Left lung (tissue), 14 donors: ENCODE measurements at places on chromosomes 12 and 14. TPM values are rescaled to one million over a fixed set of nuclear protein-coding genes. Genes with fewer than 3 reads are reported as not detected.

The SSTR1 gene
- 4.3 TPM for total RNA-seq

The ENDOU gene
- not detected for total RNA-seq

The DHRS2 gene
- 0.55 TPM for total RNA-seq

The IL31 gene
- total RNA-seq: not detected

The TSPAN11 gene
- total RNA-seq: 16.6 TPM

The CLEC1A gene
- 11.0 TPM for total RNA-seq

The HOXC12 gene
- not detected for total RNA-seq

The GLI1 gene
- total RNA-seq: 7.2 TPM

The NTS gene
- total RNA-seq: 5.4 TPM

The RPL41 gene
- 3,157 TPM for total RNA-seq

- no peak for DNase-seq
These were observed 137.4 kb downstream of the BCL11B start for GRCh38 chr14:99134516-99135046.

- DNase-seq: no peak
These were observed 49.3 kb downstream of the RAB35 start for GRCh38 chr12:120067084-120067869.

GRCh38 chr14:24673059-24673458 is 39.1 kb upstream of the GZMB start:
- DNase-seq: no peak

DNA sequence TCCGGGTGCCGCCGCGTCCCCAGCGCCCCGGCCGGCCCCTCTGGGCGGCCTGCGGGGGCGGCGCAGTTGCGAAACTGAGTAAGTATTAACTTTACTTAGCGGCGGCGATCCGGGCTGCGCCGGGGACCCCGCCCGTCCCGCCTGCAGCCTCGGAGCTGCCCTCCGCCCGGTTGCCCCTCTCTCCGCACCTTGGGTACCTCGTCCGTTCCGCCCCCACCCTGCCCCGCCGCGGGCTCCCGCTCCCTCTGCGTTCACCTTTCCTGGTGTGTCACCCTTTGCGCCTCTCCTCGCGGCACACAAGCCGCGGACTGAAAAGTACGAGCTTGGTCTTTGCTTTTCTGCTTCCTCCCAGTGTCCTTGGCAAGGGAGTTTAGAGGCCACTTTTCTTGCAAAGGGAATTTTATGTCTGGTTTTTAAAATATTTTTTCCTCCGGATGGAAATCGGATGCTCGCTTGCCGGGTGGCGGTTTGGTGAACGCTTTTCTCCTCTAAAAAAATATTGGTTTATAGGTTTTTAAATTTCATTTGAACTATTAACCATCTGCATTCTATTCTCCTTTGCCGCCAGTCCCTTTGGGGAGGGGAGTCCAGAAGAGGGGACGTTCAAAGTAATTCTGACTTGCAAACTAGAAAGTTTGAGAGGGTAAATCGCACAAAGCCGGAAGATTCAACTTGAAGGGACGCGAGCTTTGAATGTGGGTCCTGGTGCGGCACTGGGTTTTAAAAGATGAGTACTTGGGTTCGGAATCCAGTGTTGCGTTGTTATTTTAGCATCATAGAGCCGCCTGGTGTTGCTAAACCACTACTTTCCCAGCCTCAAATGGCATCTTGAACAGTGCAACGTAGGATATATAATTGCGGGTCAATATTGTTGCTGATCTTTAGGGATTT is 834 bp downstream of the RASSF8 start:
- DNase-seq: peak; percentile 49

- no peak for DNase-seq
These were observed 38.2 kb downstream of the FZD10 start for GRCh38 chr12:130200445-130200844.

DNA sequence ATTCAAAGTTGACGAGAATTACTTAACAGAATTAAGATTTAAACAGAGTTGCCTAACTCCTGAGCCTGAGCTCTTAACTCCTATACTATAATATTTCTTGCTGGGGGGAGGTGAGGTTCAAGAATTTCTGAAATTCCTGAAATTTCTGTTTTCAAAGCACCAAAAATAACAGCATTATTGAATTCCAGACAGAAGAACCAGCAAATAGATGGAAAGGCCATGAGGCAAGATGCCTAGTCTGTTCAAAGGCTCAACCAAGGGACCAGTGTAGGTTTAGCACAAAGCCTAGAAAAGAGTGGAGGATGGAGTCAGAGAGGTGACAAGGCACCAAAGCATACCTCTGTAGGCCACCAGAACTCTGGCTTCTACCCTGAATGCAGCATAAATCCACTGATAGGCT is 76.4 kb downstream of the PPP1R12A start:
- DNase-seq: no peak

DNA sequence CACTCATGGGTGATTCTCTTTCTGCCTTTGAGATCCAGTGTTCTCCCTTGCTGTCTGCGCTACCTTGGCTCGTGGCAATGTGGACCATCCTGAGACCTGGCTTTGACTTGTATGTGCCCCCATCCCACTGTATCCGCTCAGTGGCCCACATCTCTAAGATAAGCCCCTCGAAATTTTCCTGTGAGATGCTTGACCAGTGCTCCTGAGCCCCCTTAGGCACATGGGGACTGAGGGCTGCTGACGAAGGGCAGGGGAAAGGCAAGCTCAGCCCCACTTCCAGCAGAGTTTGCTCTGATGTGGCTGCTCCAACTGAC is 1.5 kb upstream of the NINJ2 start:
- DNase-seq: no peak

GRCh38 chr14:93105362-93105761 is 10.4 kb downstream of the ITPK1 start:
- peak; percentile 91 for DNase-seq

- no peak for DNase-seq
These were observed 3.3 kb upstream of the TTC9 start for GRCh38 chr14:70638416-70638815.

- DNase-seq: no peak
These were observed 9.3 kb upstream of the SERPINA5 start for GRCh38 chr14:94571950-94572349.

DNA sequence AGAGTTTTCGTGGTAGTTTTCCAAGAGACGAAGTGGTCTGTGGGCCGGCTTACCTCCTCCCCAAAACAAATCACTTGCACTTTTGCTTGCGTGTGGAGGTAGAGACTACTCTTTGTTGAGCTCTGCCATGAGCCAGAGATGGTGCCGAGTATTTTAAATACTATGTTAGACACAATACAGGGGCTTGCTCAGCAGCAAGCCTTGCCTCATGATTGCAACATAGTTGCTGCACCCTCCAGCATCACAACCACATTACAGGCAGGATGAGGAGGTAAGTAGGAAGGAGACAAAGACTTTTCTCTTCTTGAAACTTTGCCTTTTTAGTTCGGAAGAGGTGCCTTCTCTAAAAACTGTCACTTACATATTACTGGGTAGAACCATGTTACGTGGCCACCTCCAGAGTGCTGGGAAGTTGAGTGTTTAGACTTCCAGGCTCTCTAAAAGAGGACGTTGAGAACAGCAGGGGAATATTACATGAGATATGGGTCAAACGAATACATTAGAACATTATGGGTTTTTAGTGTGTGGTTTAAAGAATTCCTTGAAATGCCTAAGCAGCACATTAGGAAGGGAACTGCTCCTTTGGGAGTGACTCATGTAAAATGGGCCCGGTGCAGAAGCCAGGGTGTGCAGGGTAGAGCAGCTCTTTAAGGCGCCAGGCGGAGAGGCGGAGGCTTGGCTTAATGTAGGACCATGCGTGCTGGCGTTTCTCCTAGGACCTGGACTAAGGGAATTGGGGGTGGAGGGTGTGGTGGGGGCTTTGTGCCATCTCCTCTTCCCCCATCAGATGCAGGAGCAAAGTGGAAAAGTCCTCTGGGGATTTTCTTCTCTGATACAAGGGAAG is 110.6 kb upstream of the PRMT8 start:
- no peak for DNase-seq

DNA sequence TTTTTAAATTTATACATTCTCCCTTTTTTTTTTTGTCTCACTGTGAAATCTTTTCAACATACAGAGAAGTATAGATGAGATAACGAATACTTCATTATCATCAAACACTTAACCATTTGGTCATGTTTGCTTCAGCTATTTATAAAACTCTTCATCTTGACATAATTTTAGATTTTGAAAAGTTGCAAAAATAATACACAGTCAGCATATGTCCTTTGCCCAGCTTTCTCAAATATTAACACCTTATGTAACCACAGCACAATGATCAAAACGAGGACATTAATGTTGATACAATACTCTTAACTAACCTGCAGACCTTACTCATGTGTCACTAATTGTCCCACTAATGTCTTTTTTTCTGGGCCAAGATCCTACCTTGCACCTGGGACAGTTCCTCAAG is 36.0 kb downstream of the DACT1 start:
- DNase-seq: no peak

DNA sequence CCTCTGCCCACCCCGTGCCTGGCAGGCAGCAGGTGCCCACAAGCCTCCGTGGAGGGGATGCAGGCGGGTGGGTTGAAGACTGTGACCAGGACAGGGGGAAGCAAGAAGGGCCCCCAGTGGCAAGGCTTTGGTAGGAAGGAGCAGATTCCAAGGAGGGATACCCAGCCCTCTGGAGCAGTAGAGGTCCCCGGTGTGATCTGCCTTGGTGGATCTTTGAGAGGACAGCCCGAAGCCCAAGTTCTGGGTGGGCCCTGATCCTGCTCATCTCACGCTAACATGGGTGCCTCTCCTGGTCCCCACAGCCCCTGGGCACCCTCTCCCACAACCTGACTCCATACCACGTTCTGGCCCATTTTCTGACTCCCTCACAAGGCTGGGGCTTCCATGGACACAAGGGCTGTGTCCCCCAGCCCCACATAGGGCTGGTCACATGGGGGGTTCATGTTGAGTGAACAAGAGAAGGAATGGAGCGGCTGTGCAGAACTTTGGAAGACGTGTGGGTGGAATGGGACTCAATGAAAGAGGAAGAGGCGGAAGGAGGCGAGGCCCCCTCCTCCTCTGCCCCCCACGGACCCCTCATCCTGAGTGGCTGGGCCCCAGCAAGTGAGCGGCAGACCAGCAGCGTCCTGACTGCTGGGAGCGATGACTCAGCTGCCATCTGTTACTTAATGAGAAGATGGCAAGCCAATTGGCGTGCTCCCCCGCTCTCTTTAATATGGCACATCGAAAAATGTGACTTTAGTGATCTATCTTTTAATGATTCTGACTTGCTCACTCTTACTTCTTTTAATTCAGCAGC is 77.0 kb upstream of the BCL11B start:
- DNase-seq: no peak

- DNase-seq: no peak
These were observed 24.1 kb upstream of the INSM2 start for GRCh38 chr14:35509846-35510245.

- DNase-seq: no peak
These were observed 9.9 kb upstream of the FZD10 start for GRCh38 chr12:130152386-130152785.

GRCh38 chr12:47282206-47282605 is 202.4 kb upstream of the AMIGO2 start:
- no peak for DNase-seq
